Pons (tissue), 1 donor: ENCODE measurements at places on chromosomes 12 and 14.

- peak; percentile 56 for DNase-seq
These were observed 224.4 kb upstream of the KRR1 start for GRCh38 chr12:75735853-75736252.

DNA sequence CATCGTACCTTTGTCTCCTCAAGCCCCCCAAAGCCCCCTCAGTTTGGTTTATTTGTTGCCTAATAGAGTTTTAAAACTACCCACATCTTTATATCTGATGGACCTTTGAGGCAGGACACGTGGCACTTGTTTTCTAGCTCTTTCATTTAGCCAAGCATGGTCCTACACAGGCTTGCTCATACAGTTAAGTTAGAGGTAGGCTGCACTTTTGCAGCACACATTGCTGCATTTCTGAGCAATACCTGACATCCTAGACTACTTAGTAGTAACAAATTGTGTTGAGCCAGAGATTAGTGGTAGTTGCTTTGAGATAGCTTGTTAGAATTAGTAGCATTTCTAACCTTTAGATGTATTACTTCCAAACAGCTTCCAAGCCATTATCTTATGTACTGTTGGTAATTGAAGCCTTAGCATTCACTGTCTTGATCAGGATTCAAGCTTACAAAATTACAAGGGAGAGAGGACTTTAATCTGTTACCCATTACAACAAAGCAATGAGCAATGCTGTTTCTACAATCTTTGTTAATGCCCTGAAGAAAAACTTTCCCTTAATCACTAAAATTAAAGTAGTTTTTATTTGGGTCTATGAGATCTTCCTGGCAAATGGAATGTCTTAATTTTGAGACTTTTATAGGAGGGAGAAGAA lies 96.6 kb downstream of the WNK1 start:
- DNase-seq, result no peak

GRCh38 chr14:65237023-65237814 lies 134.9 kb upstream of the MAX start:
- DNase-seq, result no peak

- DNase-seq, result peak; percentile 44
These were observed 29.7 kb downstream of the CCDC85C start for GRCh38 chr14:99574099-99574880.

DNA sequence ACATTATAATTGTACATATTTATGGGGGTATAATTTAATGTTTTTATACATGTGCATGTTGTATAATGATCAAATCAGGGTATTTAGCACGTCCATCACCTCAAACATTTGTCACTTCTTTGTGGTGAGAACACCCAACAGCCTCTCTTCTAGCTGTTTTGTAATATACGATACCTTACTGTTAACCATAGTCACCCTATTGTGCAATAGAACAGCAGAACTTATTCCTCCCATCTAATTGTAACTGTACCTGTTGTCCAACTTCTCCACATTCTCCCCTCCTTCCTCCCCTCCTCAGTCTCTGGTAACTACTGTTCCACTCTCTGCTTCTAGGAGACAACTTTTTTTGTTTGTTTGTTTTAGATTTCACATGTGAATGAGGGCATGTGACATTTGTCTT lies 197.0 kb upstream of the PKP2 start:
- no peak for DNase-seq

- no peak for DNase-seq
These were observed 282.0 kb upstream of the RGS6 start for GRCh38 chr14:71650187-71650755.

DNA sequence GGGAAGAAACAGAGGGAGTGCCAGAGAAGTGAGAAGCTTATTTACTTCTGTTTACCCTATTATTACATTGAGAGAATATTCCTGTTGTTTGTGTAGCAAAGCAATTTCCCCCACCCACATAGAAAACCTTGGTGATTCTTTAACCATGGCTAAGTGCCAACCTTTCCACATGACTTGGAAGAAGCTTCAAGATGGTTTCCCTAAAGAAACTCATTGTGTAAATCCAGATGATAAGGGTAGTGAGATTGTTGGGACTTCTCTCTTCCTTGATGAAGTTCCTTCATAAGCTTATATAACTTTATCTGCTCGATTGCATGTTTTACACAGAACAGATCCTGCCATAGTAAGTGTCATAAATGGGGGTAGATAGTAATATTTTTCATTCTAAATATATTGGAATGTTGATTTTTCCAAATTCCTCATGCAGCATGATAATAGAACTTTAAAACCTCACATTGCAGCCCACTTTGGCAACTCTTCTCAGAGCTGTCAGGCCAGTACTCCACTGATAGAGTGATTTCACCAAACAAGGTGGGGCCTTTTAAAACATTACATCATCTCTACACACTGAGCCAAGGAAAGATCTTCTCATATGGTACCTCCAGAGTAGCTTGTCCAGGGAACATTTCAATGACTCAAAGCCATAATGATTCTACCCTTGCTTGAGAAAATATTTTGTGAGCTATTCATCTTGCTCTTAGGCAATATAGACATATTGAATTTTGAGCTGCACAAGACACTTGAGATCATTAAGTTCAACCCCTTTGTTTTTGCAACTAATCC lies 47.8 kb upstream of the KIF21A start:
- no peak for DNase-seq

- DNase-seq, result no peak
These were observed 6.9 kb downstream of the MMP14 start for GRCh38 chr14:22843123-22843925.

GRCh38 chr14:83044001-83044400 lies 1510.3 kb upstream of the SEL1L start:
- DNase-seq, result no peak

GRCh38 chr14:82719617-82720016 lies 1186.0 kb upstream of the SEL1L start:
- no peak for DNase-seq

DNA sequence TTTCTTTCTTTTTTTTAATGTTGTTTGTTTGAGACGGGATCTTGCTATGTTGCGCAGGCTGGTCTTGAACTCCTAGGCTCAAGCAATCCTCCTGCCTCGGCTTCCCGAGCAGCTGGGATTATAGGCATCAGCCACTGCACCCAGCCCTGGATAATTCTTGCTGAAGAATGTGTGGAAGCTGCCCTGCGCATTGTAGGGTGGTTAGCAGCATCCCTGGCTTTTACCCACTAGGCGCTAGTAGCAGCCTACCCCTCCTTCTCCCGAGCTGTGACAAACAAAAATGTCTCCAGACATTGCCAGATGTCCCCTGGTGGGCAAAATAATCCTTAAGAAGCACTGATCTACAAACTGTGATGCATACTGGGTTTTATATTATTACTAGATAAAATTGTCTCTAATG lies 6.6 kb downstream of the DCAF4 start:
- DNase-seq, result no peak

GRCh38 chr12:70154087-70154638 lies 89.1 kb upstream of the CNOT2 start:
- DNase-seq, result no peak

- DNase-seq, result no peak
These were observed 1488.5 kb upstream of the FLRT2 start for GRCh38 chr14:84041421-84041820.

DNA sequence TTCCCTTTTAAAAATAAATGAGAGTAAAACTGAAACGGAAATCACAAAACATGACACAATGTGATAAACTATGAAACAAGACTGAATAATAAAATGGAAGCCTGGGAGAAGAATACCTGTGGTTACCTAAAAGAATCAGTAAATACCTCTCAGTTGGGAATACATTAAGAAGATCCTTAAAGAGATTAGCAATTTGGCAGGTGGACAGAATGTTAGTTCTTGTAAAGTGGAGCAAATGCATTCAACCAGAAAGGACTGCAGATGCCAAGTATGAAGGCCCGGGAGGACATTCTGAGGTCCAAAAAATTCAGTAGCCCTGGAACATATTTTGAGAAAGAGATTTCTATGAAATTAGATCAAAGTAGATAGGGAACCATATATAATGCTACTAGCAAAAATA lies 861.3 kb upstream of the SEL1L start:
- DNase-seq, result no peak

DNA sequence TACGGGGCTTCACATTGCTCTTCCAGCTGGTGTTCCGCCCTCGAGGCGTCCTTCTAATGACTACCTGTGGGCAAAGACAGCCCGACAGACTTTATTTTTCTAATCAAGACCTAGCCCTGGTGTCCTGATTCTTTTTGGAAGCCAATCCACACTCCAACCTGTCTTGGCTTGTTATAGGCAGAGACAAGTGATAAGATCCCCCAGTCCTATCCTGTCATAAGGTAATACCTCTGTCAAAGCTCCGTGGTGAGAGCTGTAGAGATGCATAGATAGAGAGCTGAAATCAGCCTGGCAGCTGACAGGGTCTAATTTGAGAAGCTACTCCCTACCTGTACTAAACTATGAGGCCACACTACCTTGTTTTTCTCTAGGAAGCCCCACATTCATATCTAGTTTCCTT lies 11.5 kb upstream of the WNK1 start:
- DNase-seq, result no peak

GRCh38 chr14:75562089-75562488 lies 16.3 kb upstream of the FLVCR2 start:
- DNase-seq, result no peak

- DNase-seq, result no peak
These were observed 10.5 kb downstream of the FMNL3 start for GRCh38 chr12:49696723-49697122.

- DNase-seq, result no peak
These were observed 331.6 kb downstream of the PCNX1 start for GRCh38 chr14:71238835-71239234.

GRCh38 chr12:51424094-51424661 lies 453 bp upstream of the SLC4A8 start:
- no peak for DNase-seq

DNA sequence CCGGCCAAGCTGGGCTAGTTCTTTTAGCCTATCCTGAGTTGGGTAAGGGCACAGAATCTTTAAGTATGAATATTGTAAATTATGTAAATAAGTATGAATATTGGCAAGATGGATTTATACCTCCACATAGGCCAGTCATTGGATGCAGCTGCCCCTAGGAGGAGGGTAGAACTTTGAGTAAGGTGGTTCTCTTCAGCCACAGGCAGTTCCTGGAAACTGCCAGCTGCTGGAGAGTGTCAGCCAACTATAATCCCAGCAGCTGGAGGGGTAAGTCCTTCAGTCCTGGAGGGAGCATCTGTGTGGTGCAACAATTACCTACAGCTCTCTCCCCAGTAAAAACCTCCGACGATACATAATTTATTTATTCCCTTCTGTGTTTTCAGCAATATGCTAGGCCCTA lies 65.8 kb upstream of the TMPO start:
- no peak for DNase-seq

DNA sequence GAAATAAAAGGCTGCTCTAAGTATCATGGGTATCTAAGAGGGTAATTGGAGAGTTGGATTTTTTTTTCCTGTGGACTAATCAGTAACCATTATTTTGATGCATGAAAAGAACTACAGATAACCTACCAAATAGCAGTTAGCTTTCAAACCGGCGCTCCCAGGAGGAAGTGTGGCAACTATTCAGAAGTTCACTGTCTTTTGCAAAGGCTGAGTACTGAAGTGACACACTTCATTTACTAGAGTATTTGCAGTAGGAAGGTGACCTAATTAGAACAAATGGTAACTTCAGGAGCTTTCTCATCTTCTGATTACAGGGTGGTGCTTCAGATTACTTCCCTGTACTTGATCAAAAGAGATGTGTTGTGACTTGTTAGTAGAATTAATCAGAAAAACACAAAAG lies 87.7 kb downstream of the PELI2 start:
- no peak for DNase-seq

DNA sequence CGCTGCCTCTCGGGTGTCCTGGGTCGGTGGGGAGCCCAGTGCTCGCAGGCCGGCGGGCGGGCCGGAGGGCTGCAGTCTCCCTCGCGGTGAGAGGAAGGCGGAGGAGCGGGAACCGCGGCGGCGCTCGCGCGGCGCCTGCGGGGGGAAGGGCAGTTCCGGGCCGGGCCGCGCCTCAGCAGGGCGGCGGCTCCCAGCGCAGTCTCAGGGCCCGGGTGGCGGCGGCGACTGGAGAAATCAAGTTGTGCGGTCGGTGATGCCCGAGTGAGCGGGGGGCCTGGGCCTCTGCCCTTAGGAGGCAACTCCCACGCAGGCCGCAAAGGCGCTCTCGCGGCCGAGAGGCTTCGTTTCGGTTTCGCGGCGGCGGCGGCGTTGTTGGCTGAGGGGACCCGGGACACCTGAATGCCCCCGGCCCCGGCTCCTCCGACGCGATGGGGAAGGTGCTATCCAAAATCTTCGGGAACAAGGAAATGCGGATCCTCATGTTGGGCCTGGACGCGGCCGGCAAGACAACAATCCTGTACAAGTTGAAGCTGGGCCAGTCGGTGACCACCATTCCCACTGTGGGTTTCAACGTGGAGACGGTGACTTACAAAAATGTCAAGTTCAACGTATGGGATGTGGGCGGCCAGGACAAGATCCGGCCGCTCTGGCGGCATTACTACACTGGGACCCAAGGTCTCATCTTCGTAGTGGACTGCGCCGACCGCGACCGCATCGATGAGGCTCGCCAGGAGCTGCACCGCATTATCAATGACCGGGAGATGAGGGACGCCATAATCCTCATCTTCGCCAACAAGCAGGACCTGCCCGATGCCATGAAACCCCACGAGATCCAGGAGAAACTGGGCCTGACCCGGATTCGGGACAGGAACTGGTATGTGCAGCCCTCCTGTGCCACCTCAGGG lies 679 bp downstream of the ARF6 start:
- DNase-seq, result no peak

DNA sequence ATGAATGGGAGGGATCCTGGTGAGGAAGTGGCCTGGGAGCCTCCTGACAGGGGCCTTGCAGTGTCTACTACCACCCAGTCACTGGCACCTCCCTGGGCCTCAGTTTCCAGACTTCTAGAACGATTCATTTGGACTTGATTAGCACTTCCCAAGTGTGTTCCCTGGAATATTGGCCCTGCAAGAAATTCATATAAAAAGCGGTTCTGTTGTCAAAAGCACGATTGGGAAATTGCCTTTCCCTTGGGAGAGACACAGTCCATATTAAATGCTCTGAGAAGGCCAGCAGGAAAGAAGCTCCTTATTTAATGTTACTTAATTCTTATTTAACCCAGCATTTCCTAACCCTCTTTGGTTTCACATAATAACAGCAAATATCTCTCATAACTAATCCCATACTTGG lies 61.9 kb downstream of the DRAM1 start:
- DNase-seq, result no peak

- DNase-seq, result no peak
These were observed 247.6 kb downstream of the CHST11 start for GRCh38 chr12:104704224-104704779.

DNA sequence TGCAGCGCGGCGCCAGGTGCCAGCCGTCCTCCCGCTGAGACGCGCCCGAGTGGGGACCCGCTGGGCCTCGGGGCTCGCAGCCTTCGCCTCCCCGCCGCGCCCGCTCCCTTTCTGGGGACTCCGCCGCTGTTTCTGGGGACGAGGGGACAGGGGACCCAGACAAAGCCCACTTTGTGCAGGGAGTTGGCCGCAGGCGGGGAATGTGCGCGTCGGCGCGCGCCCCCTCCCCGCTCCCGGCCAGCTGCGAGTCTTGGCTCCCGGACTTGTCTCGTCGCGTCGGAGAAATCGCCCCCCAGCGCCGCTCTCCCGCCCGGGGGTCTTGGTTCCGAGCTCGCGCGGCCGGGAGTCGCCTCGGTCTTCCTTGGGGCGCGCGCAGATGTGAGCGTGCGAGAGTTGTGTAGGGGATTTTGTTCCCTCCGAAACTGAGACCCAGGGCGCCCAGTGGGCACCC lies 717 bp downstream of the VASH1 start:
- DNase-seq, result no peak

GRCh38 chr12:116432314-116432750 lies 126.8 kb upstream of the MAP1LC3B2 start:
- no peak for DNase-seq
